AG09309 (cell line): ENCODE measurements at places on chromosomes 7 and 10.

DNA sequence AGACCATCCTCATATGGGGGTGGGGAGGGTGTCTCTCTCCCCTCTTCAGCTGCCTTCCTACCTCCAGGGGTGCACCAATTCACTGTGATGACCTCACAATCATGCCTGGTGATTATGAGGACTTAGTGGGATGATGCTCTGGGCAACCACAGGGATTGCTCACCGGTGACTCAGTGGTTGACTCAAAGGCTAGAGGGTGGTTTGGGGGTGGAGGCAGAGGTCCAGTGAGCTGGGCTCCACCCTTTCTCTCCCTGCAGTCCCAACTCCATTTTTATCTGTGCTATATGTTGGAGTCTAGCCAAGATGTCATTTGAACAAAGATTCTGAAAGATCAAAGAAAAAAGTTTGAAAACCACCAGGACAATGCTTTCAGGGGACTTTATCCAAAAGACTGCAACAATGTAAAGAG is 286.9 kb downstream of the KCNMA1 start:
- DNase-seq = peak; percentile 91

- DNase-seq = no peak
These were observed 117.3 kb upstream of the ZNF438 start for GRCh38 chr10:31148951-31149350.

- DNase-seq = no peak
These were observed 101.2 kb downstream of the RSU1 start for GRCh38 chr10:16716051-16716450.

- no peak for DNase-seq
These were observed 89.8 kb downstream of the DOCK4 start for GRCh38 chr7:112116358-112116757.

GRCh38 chr10:46223626-46224413 is 63.0 kb upstream of the ANTXRL start:
- DNase-seq = no peak

DNA sequence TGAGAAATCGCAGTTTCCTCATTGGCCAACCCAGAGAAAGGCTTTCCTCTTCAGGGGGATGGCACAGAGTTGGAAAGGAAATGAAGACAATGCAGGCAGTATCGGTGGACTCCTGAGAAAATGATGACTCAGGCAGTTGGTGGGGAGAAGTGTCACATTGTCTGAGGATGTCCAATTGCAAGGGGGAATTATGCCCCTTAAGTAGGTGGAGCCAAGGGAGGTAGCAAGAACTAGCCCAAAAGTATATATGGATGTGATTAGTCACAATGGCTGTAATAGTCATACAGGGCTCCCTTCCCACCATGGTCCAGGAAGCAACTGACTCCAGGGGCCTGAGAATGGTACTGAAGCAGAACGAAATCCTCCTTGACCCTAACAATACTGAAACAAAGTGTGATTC is 58.3 kb upstream of the EGFR start:
- DNase-seq = no peak

DNA sequence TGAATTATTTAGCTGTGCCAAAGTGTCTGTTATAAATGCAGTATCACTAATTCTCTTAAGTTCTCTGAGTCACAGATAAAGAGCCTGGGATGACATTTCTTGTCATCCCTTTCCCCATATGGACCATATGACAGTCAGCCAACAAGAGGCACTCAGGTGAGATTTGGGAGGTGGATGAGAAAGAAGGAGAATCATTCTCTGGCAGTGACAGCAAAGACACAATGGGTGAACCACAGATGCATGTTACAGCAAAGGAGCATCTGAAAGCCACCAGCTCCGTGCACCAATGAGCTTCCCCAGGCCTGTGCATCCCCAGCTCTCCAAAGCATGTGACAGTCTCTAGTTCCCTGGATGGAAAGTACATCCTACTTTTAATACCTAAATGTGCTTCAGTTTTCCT is 10.8 kb downstream of the GIMAP6 start:
- no peak for DNase-seq

DNA sequence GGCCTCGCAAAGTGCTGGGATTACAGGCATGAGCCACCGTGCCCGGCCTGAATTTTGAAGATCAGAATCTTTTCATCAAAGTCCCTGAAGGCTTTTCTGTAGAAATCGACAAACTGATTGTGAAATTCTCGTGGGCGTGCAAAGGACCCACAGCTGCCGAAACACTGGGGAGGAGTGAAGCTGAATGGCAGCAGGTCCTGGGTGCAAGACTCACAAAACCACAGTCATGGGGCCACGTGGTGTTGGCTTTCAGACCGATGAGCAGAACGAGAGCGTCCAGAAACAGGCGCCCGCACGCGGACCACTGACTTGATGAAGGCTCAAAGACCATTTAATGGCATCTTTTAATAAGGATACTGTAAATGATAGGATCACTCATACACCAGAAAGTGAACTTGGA is 24.7 kb upstream of the PRKAR1B start:
- no peak for DNase-seq

DNA sequence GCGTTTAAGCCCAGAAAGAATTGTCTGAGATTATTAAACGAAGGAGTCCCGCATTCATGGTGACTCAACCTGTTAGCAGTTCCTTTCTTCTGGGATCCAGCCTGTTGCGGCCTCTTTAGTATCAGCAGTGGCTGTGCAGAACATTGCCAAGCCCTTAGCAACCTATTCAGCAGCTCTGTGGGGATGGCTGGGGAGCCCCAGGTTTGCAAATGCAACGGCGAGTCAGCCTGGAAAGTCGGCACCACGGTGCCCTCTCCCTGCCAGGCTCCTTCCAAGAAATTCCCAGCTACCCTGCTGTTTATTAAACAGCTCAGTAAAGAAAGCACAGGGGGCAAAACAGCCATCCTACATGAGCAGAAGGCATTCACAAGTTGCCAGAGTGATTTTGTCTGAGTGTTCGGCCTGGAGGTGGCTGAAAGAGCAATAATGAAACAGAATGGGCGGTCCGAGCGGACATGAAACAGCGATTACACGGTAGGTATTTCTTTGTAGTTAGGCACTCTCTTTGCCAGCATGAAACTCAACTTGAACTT is 198.3 kb downstream of the BAMBI start:
- no peak for DNase-seq

GRCh38 chr10:88401671-88402347 is 181.3 kb downstream of the RNLS start:
- DNase-seq = no peak

GRCh38 chr7:40760987-40761386 is 626.2 kb downstream of the SUGCT start:
- DNase-seq = no peak

DNA sequence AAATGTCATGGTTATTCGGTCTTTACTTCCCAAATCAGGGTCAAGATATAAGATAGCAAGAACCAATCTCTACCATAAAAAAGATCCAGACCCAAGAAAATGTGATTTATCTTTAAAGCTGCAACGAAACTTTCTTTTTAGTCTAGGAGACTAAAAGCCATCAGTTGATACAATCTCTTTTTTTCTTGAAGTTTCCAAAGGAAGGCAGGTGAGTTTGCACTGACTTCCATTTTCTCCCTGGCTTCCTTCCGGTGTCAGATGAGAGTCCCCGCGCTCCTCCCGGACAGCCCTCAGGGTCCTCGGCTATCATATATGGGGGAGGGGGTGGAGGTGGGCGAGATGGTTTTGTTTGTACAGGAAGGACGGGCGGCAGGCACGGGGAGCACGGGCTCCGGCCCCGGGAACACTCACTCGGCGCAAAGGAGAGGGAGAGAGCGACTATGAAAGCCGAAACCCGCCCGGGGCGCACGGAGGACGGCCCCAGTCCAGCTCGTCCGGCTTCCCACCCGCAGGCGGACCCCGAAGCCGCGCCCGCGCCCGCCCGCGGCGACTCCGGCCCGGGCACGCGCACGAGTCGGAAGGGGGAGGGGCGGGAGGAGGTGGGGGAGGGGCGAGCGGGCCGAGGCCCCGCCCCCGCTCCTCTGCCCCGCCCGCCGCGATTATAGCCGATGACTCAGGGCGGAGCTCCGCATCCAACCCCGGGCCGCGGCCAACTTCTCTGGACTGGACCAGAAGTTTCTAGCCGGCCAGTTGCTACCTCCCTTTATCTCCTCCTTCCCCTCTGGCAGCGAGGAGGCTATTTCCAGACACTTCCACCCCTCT is at the start of gene BAG3:
Gene BAG3 (plus strand): TSS at position 689 of the 822 bp plus-strand sequence. CDS start 296 bp downstream, outside the sequence.
- DNase-seq = peak; percentile 74
